Right renal cortex interstitium (tissue), 3 donors: ENCODE measurements at places on chromosomes 7 and 10. TPM values are rescaled to one million over a fixed set of nuclear protein-coding genes. Genes with fewer than 3 reads are reported as not detected.

- no peak for DNase-seq
Observed at GRCh38 chr7:51066405-51066882, 250.2 kb downstream of the COBL start.

DNA sequence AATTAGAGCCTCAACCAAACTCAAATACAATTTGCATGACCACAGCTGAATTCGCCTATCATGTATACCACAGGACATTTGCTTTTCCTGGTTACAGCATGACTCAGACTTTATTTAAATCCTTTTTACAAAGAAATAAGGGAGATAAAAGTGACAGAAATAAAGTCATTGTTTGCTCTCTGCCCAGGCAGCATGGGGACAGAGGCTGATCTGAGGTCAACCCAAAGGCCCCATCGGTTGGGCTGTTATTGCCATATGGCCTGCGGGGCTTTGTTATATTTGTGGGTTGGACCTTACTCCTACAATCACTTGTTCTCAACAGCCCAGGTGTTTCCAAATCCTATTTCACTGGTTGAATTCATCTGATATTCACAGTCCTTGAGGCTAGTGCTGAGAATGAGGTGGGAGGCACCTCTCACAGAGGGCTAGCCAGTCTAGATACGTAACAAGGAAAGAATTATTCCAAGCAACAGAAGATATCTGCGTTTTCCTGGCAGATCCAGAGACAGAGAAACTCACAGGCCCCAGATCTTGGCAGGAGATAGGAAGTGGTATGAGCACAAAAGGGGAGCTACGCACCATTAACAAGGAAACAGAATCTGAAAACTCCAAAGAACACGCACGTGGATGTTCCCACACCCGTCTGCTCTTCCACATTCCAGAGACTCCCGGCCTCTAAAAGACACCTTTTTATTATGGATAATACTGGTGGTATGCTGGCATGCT is 117.3 kb downstream of the HIPK2 start:
- DNase-seq, result no peak

- no peak for DNase-seq
Observed at GRCh38 chr10:110471566-110472139, 26.1 kb upstream of the DUSP5 start.

GRCh38 chr10:89078724-89079672 is 88.4 kb downstream of the FAS start:
- DNase-seq, result no peak

DNA sequence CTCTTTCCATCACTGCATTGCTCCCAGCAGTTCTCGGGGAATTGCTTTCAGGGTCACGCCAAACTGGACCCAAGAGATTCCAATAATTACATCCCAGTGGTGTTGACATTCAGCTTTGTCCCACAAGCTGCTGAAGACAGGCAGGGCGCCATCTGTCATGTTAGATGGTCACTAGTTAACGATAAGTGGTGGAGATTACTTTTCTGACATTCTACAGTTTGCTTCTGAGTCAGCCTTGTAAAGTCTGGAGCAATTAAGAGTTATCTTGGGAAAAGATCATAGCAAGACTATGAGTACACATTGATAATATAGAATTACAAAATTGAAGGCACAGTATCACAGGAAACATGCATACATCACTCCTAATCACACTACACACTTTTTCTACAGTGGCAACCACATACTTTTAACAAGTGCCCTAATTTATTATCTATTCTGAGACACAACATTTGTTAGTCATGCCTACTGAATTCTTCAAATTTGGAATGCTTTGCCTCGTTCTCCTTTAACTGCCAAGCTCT is 41.9 kb downstream of the SEMA3C start:
- DNase-seq, result no peak

- DNase-seq, result no peak
Observed at GRCh38 chr7:140771826-140772225, 75.3 kb downstream of the NDUFB2 start.

GRCh38 chr10:58278274-58278961 is 9.5 kb downstream of the CISD1 start:
- DNase-seq, result no peak

GRCh38 chr7:139851770-139852481 is 22.9 kb downstream of the TBXAS1 start:
- no peak for DNase-seq

GRCh38 chr10:95531994-95532399 is 29.2 kb downstream of the SORBS1 start:
- no peak for DNase-seq

The SLIT1 gene
- polyA plus RNA-seq, result 6.7 TPM

The FFAR4 gene
- not detected for polyA plus RNA-seq

The PLXDC2 gene
- 32.4 TPM for polyA plus RNA-seq

The UTF1 gene
- polyA plus RNA-seq, result not detected

The C10orf105 gene
- 0.17 TPM for polyA plus RNA-seq

The COBL gene
- 23.3 TPM for polyA plus RNA-seq

The RUFY2 gene
- polyA plus RNA-seq, result 25.2 TPM
